ENCODE measurements at places on chromosomes 2 and 18. TPM values are rescaled to one million over a fixed set of nuclear protein-coding genes. Genes with fewer than 3 reads are reported as not detected.

GRCh38 chr2:143741205-143741604 is 612.0 kb downstream of the ARHGAP15 start:
- no peak for DNase-seq

DNA sequence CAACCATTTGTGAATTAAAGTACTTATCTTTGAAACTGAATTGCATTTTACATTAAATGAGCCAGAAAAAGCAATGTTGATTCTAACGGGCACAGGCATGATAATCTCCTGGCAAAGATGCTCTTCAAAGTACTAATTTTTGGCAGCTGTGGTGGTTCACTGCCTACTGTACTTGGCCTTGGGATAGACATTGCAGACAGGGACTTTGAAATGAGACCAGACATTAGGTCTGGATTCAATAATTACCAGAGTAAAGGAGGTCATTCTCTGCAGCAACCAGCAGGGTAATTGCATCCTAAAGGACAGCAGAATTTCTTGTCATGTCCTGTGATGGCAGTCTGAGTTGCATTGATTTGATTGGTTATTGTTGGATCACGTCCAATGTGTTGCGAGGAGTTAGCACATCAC is 986.5 kb downstream of the TDRD15 start:
- DNase-seq: peak; percentile 5

GRCh38 chr18:59360381-59360780 is 1.3 kb upstream of the LMAN1 start:
- DNase-seq: no peak

PRKAG3 gene
- not detected for total RNA-seq

- DNase-seq: peak; percentile 41
Observed at GRCh38 chr2:68318914-68319397, 793 bp downstream of the CNRIP1 start.

GRCh38 chr2:167675906-167676305 is 571.5 kb downstream of the STK39 start:
- DNase-seq: no peak

DNA sequence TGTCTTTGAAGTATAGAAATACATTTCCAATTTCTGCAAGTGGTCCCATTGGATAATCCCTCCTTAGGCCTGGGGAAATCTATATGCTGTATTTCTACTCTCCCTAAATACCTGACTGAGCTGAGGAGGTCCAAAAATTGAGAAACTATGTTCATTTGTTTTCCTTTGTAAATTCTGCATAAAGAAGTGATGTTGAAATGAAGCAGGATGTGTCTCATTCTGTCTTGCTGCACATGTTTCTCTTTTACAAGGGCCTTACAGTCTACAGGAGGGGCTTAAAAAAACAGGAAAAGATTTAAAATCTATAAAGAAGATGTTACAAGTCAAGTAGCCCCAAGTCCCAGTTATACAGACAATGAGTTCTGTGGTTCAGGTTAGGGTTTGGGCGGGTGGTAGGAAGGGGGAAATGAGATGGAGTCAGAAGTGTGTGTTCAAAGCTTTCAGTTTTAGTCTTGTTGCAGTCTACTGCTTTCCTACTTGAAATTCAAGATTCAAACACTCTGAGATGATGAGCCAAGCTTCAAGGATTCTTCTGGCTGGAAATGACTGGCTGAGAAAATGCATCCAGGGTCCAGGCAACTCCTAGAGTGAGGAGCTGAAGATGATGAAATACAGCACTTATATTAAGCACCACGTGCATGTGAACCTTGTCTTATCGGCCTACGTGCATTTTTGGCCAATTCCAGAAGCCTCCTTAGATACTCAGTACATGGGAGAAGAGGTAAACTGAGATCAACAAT is 146.3 kb upstream of the CELF4 start:
- DNase-seq: no peak

- DNase-seq: peak; percentile 56
Observed at GRCh38 chr2:236715077-236715476, 145.5 kb downstream of the ACKR3 start.

FTCDNL1 gene
- 2.7 TPM for total RNA-seq

XDH gene
- 5.0 TPM for total RNA-seq

DNA sequence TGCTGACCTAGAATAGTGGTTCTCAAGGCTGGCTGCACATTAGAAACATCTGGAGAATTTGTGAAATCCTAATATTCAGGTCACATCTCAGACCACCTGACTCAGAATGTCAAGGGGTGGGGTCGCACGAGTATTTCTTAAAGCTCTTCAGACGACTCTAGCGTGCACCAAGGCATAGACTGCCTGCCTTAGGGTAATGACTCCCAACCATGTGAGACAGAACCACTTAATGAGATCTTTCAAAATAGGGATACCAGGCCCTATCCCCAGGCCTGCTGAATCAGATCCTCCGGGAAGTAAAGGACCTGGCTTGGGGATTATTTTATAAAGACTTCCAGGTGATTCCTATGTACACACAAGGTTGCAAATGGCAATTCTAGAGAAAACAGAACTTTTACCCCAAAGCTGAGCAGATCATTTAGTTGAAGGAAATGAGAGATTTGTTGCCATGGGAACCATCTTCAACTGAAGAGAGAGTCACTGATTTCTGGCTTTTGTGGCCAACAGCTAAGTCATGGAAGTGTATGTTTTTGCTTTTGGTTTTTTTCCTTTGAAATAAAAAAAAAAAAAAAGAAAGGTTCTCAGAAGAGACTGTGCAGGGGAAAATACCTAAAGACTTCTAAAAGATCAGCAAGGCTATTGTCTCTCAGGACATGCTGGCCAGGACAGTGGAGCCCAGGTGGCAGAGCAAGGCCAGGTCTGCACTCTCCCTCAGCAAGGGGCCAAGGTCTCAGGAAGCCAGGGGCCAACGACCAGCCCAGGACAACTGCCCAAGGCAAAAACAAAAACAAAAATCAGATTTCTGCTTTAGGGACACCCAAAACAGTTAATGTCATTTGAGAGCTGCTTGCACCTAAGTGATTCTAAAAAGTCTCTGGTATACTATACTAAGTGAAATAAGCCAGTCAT is 15.3 kb upstream of the LOXHD1 start:
- no peak for DNase-seq

GRCh38 chr18:55018602-55019001 is 59.3 kb upstream of the CCDC68 start:
- DNase-seq: no peak

- no peak for DNase-seq
Observed at GRCh38 chr2:51711766-51712165, 679.8 kb upstream of the NRXN1 start.

DNA sequence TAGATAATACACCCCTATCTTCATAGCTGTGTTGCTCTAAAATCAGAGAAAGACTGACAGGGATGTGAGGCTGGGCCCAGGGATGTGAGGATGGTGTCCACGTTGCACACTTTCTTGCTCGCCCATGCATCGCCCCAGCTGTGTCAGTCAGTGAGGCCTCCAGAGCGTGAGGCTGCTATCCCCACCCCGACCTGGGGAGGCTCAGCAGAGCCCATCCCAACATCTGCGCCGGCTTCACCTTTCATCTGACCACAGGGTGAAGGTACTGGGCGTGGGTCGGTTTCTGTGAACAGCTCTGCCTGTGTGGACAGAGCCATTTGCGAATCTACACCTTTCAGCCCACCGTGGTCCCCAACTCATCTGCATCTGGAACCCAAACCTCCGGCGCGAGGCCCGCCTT is 255.7 kb downstream of the HDAC4 start:
- no peak for DNase-seq

RAX gene
- 78.1 TPM for total RNA-seq

GRCh38 chr2:74944987-74945787 is 13.3 kb upstream of the POLE4 start:
- no peak for DNase-seq

ATIC gene
- total RNA-seq: 23.9 TPM

GRCh38 chr2:239706367-239706766 is 305.5 kb upstream of the HDAC4 start:
- DNase-seq: peak; percentile 35

- DNase-seq: no peak
Observed at GRCh38 chr2:27162151-27163121, 13.6 kb downstream of the TCF23 start.

ITPRIPL1 gene
- 4.9 TPM for total RNA-seq

FOXD4L1 gene
- not detected for total RNA-seq

DNA sequence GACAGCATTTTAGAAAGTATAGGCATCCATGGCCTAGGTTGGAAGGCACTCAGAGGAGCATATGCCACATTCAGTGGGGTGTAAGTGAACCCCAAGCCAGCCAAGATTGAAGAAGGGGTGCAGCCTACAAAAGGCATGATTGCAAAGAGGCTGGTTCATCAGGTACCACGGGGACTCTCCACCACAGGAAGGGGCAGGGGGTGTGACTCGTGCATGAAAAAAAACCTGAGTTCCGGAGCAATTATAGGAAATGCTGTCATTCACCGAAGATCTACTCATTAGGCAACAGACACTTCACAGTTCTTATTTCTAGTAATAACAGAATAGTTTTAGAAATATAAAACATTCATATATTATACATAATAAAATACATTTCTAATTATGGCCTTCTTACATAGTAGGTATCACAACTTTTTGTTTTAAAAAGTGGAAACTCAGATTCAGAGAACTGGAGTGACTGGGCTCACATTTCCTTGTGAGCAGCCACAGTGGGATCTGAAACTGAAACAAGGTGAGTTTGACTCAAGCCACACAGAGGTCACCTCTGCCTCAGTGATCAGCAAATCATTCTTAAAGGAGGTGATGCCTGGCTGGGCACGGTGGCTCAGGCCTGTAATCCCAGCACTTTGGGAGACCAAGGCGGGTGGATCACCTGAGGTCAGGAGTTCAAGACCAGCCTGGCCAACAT is 188.4 kb upstream of the GYPC start:
- DNase-seq: no peak

- DNase-seq: no peak
Observed at GRCh38 chr18:53946594-53946993, 277.9 kb downstream of the MBD2 start.

DNA sequence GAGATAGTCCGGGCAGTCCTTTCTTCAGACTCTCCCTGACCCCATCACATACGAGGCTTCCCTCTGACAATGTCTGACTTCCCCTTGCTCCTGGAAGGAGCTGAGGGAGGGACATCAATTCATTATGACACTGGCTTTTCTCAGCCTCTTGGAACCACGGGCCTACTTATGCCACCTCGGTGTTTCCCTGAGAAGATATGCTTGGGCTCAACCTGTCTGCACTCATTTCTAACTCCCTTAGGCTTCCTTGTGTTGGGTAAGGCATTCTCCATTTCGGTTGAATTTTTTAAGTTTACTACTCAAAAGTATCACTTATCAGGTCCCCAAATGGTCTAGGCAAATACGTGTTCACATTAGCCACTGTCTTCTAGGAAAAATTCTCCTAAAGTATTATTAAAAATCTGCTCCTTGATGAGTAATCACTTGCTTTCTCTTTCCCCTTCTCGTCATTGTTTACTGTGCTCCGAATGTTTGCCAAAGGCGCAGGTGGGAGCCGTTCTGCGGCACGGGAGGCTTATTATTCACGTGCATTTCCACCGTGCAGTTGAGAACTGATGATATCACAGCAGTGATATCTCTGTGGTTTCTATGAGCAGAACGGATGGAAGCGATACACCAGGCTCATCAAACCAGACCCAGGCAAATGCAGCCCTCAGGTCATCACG is 33.1 kb downstream of the ARL4C start:
- no peak for DNase-seq

SEPTIN10 gene
- total RNA-seq: 96.9 TPM

DNA sequence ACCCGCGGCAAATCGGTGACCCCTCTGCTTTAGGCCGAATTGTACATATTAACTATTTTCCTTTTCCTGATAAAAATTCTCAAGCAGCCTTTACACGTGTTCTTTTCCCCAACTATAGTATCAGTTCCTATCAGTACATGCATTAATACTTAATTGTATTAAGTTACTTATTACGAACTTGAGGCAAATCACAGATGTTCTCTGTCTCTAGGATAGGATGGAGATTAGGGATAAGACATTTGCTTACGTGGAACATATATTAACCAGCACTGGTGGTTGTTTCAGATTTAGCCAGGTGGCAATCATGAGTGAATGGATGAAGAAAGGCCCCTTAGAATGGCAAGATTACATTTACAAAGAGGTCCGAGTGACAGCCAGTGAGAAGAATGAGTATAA is 675 bp downstream of the GEMIN6 start:
- peak; percentile 12 for DNase-seq

- DNase-seq: peak; percentile 44
Observed at GRCh38 chr2:55620123-55620779, 2.8 kb upstream of the PPP4R3B start.

DNA sequence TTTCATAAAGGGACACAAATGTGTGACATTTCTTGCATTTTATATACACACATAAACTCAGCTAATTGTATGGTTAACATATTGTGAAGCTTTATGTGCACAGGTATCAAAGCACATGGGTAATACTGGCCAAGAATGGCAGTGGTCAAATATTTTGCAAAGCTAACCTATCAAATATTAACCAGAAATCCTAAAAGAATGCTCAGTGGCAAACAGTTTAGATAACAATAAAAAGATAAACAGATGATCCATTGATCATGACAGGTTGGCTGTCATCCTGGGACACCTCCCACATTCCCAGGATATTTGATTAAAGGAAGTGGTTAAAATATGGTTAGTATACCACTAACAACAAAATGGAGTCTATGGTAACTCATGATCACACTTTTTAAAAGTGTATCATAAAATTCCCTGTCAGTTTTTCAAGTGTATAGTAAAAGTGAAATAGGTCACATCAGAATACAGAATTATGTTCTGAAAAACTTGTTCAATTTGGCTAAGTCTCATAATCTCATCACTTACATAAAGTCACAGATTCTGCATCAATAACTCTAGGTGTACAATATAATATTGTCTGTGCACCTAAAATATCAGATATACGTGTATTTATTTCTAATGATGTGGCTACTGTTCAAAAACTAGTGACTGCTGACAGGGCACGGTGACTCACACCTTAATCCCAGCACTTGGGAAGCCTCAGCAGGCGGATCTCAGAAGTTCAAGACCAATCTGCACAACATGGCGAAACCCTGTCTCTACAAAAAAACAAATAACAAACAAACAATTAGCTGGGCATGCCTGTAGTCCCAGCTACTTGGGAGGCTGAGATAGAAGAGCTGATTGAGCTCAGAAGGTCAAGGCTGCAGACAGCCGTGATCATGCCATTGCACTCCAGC is 48.9 kb downstream of the CDH2 start:
- DNase-seq: no peak

DNA sequence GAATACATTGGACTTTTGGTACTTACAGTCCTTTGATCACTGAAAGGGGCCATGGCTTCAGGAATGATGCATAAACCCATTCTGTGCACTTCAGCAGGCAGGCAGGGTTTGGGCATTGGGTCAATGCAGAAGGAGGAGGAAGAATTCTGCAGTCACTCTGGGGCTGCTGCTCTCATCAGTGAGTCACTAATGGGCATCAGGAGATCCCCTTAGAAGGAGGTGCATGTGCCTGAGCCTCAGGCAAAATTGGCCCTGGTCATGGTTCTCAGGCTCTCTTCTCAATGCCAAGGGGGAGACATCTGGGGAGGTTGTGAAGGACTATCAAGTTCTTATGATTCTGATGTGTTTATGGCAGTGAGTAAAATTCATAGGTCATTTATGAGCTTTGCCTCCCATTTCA is 52.0 kb upstream of the TNP1 start:
- DNase-seq: no peak

ADAM23 gene
- 17.2 TPM for total RNA-seq

FAM228A gene
- not detected for total RNA-seq

GRCh38 chr2:237441605-237442274 is 27.8 kb upstream of the COL6A3 start:
- DNase-seq: no peak

FEV gene
- total RNA-seq: not detected

GRCh38 chr2:20451761-20452499 is 5.1 kb downstream of the RHOB start:
- no peak for DNase-seq
